ENCODE measurements at places on chromosomes 6 and 20.

DNA sequence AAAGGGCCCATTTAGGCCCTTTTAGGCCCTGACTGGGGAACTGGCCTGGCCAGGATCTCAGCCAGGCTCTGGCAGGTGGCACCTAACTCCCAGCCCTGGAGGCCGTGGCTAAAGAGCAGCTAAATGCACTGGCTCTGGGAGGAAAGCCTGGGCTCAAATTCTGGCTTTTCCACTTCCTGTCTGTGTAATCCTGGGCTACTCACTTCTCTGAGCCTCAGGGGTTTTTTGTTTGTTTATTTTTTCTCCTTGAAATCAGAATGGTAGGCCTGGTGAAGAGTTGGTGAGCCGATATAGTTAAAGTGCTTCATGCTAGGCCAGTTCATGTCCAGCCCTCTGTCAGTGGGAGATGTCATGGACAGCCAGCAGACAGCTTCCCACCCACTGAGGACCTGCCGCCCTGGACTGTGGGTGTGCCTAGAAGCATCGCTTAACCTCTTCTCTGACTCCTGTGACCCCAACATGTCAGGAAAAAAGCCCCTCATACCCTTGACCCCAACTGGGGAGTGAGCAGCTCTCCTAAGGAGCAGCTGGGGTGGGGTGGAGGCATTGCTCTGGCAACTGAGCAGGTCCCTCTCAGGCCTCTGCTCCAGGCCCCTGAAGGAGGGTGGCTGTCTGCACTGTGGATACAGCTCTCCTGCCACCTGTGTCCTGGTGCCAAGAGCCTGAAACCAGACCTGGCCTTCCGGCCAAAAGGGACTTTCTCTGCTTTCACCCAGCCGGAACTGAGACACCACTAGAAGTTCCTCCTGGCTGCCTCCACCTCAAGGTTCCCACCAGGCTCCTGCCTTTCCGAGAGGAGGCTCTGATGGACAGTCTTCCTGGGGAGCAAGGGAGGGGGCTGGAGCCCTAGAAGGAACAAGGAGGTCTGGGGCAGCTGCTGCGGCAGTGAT is 57.2 kb upstream of the MYL9 start:
- no peak for DNase-seq

DNA sequence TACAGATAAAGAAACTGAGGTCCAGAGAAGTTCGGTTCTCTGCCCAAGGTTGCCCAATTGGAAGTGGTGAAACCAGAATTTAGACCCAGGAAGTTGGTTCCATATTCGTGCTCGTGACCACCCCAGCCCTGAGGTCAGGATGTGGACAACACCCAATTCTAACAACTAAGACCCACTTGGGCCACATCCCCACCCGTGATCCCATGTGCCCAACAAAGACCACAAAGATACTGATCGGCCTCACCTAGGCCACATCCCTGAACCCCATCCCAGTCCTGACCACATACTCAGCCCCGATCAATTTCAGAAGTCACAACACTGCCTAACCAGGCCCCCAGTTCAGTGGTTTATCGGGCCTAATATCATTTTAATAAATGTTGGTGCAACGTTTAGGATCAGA is 138.4 kb downstream of the PREX1 start:
- DNase-seq: no peak

- DNase-seq: no peak
These were observed 281.9 kb downstream of the UTRN start for GRCh38 chr6:144566868-144567615.

- no peak for DNase-seq
These were observed 2.6 kb downstream of the SS18L1 start for GRCh38 chr20:62146019-62146755.

Measured in naive thymus-derived CD8-positive, alpha-beta T cell (primary cell).